CD8-positive, alpha-beta T cell (primary cell): ENCODE measurements at places on chromosomes 7 and 10. TPM values are rescaled to one million over a fixed set of nuclear protein-coding genes. Genes with fewer than 3 reads are reported as not detected.

CTAGE8 gene
- total RNA-seq, result 1.2 TPM

SPDYE2 gene
- total RNA-seq, result not detected

CYP3A4 gene
- total RNA-seq, result not detected

GTF2I gene
- 106 TPM for total RNA-seq

CYP3A7 gene
- total RNA-seq, result not detected

TAF6 gene
- 24.9 TPM for total RNA-seq

KCND2 gene
- not detected for total RNA-seq

NRCAM gene
- total RNA-seq, result 14.8 TPM

TRIM73 gene
- 21.8 TPM for total RNA-seq

KLF6 gene
- total RNA-seq, result 552 TPM

NPY4R2 gene
- not detected for total RNA-seq

SEMA3C gene
- total RNA-seq, result not detected

RAMP3 gene
- total RNA-seq, result not detected

EPHB6 gene
- total RNA-seq, result 13.8 TPM

UCN3 gene
- not detected for total RNA-seq

SPDYE8 gene
- not detected for total RNA-seq
